ENCODE measurements at places on chromosomes 6 and 20.

DNA sequence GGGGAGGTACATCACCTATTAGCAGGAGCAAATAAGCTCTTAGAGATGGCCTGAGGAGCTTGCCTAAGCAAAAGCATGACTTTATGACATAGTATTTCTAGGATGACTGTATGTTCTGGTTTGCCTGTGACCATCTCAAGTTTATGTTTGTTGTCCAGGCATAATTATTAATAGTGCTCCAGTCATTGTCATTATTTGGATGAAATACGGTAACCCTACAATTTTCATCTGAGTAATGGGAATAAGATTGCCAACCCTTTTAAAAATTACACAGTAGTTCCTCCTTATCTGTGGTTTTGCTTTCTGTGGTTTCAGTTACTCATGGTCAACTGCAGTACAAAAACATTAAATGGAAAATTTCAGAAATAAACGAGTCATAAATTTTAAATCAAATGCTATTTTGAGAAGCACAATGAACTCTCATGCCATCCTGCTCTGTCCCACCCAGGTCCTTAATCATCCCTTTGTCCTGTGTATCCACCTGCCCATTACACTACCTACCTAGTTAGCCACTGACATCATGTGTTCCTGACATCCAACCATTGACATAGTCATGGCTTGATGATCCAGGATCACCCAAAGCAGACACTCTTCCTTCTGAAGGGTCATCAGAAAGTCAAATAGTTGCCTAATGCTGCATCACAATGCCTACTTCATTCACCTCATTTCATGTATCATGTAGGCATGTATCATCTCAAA lies 27.0 kb upstream of the TFB1M start:
- no peak for DNase-seq

GRCh38 chr20:45115386-45115774 lies 406 bp upstream of the WFDC5 start:
- no peak for DNase-seq

- no peak for DNase-seq
These were observed 248.8 kb downstream of the TAF4 start for GRCh38 chr20:61816606-61817460.

DNA sequence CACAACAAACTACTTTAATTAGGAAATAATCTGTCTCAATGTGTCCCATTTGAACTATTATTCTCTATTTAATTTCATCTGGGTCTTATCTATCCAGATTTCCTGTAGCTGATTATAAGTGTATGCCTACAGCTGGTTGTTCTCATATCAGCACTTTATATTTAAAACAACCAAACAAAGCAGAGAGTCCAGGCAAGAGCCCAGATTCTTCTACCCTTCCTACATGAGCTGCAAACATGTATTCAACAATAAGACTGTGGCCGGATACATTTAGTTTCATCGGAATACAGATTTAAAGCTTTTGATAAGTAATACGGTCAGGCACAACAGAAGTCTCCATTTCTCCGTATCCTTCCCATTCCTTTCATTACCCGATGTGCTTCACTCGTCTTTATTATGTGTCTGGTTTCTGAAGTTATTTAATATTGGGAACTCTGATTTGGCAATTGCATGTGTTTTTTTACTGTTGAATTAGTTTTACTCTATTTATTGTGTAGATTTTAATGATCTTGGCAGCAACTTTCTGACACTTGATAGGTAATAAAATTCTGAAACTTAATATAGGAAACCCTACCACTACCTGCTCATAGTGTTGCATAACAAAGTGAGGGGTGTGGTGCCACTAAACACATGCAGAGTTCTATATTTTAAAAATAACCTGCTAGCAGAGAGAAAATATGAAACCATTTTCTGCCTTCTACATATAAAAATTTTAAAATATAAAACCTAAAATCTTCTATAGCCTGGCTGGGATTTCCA lies 653.5 kb upstream of the PTCHD4 start:
- no peak for DNase-seq

- no peak for DNase-seq
These were observed 326.8 kb downstream of the KHDRBS2 start for GRCh38 chr6:61959196-61959595.
